ENCODE measurements at places on chromosomes 5 and 9.

DNA sequence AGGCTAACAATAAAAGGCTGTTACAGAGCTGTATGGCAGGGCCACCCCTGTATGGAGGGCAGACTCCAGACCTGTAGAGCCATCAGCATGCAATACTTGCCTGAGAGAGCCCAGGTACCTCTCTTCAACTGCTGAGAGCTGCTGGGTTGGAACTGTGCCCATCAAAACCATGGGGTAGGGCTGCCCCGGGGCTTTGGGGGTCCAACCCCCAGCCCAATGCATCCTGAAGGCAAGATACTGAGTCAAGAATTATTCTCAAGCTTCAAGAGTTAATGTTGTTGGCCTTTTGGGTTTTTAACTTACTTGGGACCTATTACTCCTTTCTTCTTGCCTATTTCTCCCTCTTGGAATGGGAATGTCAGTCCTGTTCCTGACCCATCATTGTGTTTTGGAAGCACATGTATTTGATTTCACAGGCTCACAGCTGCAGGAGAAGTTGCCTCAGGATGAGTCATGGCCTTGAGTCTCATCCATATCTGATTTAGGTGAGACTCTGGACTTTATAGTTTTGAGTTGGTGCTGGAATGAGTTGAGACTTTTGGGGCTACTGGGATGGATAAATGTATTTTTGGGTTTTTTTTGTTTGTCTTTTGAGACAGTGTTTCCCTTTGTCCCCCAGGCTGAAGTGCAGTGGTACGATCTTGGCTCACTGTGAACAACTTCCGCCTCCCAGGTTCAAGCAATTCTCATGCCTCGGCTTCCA lies 21.0 kb upstream of the CDK7 start:
- DNase-seq: no peak

DNA sequence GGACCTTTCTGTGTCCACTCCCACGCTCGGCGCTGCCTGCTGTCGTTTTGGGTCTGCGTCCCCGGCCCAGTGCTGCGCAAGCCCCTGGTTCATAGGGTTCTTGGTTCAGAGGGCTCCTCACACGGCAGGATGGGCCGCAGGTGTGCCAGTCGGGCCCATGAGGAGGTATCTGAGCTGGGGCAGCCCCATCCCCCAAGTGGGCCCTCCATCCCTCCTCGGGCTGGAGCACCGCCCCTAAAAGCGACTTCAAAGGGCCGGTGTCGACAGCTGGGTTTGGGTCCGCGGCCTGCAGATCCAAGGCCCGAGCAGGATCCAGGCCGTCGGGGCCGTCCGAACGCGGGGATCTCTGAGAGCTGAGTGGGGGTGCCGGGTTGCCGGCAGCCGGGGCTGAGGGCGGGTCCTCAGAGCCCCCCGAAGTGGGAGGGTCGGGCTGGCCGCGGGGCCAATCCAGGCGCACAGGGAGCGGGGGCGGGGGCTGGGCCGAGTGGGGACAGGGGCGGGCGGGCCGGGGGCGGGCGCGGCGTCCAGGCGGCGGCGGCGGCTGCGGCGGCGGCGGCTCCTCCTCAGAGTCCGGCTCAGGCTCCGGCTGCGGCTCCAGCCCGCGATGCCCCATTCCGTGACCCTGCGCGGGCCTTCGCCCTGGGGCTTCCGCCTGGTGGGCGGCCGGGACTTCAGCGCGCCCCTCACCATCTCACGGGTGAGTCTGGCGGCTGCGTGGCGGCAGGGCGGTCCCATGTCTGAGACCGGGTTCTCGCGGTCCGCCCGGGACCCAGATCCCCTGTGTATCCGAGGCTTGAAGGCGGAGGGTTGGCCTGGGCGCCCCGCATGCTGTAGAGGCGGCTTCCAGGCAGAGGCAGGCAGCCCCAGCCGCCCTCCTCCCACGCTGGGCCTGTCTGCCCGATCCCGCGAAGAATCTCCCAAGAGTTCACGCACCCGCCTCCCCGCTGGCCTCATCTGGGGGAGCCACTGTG lies at the start of gene PDLIM4:
Gene PDLIM4 (plus strand): TSS at position 566 of the 971 bp plus-strand sequence. CDS start 39 bp downstream, at position 605.
- DNase-seq: no peak

DNA sequence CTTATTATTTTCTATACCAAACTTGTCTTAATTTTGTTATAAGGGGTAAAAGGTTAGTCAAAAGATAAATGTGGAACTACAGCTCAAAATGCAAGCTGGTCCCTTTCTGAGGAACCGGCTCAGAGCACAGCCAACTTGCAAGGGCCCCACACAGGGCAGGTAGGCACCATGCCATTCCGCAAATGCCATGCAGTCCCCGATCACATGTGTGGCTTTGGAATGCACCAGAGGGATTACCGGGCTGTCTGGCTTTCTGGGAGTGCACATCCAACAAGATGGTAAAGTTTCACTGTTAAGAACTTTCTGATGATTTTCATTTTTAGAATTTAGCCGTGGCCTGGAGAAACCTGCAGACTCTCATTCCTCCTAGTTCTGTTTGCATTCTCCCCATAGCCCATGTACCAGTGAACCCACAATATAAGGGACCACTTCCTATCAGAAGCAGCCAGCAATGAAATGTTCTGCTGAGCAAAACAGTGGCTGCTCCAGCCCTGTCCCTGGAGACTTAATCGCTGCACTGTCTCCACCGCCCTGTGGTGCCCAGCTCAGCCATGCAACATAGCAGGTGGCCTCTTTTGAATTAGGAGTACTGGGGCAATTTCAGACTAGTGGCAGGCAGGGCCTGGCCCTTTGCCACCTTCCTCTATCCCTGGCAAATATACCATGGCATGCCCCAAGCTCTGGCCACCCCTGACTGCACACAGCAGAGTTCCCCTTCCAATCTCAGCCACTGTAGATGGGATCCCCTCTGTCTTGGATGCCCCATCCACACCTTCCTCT lies 11.4 kb downstream of the SHB start:
- DNase-seq: no peak

DNA sequence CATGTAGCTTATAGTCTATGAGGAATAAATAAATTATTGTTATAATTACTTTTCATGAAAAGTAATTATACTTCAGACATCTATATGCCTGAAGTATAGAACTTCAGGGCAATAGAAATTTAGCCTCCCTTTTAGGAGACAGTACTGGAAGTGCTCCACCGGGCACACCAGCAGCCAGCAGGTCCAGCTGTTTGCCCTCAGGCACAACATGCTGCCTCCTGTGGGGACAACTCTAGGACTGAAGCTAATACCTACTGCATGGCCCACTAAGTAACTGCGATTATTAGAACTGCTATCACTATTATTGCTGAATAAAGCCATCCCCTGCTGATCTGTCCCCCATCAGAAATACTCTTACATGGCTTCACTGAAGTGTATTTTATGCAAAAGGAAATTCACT lies 329.6 kb downstream of the MED10 start:
- no peak for DNase-seq

DNA sequence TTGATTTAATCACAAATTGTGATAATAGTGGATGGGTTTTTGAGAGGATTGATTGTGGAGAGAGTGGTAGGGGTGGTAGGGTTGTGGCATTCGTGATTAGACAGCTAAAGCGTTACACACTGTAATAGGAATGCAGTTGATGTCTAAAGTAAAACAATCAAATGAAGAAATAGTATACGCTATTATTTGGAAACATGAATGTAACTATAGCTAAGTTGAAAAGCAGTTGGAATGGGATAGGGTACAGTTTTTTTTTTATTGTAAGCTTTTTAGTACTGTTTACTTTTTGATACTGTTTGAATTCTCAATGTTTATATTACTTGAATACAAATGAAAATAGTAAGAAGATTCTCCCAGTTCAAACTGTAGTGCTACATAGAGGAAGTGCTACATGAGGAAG lies 51.8 kb downstream of the RANBP17 start:
- DNase-seq: no peak

GRCh38 chr5:178081571-178082243 lies 31.6 kb upstream of the N4BP3 start:
- no peak for DNase-seq

DNA sequence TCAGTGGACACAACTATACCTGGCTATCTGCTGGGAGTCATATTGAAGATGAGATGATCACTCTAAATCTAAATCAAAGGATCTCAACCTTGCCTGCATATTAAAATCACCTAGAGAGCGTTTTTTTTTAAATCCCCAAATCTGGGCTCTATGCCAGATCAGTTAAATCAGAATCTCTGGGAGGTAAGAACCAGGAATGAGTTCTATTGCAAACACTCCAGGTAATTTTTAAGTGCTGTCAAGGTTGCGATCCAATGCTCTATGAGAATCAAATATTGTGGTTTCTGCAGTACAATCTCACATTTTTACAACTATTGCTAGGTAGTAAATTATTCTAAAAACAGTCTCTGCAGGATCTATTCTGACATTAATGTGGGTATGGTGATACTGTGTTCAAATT lies 202.3 kb upstream of the OR13F1 start:
- DNase-seq: no peak

GRCh38 chr9:78938821-78939220 lies 632.9 kb upstream of the TLE4 start:
- no peak for DNase-seq
